Adrenal gland (tissue), 19 donors: ENCODE measurements at places on chromosomes 16 and 17. TPM values are rescaled to one million over a fixed set of nuclear protein-coding genes. Genes with fewer than 3 reads are reported as not detected.

DNA sequence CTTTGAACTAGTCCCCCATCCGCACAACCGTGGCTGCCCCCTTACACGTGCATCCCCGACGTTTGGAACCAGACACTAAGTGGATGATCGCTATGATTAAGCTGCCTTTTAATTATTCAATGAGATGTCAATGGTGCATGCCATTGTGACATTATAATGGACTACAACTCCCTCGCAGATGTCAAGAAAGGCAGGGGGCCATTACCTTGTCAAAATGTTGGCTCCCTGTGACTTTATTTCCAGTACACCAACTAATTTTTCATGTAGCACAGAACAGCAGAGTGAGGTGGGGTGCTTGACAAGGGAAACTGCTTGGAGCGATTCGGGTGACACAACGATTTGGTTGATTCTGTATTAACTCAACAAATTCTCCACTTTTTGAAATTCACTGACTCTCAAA is 26.5 kb downstream of the ASIC2 start:
- DNase-seq = no peak

DNA sequence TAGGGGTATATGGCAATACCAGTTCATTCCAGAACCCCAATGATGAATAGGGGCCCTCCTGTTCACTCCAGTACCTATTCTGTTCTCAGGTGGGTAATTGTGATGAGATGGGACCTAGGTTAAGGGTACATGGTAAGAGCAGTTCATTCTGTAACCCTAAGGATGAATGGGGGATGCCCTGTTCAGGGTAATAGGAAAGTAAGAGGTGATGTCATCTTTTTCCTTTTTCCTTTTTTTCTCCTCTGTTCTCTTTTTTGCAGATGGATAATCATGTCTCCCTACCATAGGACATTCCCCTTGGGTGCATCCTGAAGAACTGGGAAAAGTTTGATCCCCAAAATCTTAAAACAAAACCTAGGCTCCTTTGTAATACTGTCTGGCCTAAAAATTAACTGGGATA is 25.0 kb upstream of the SLC6A2 start:
- no peak for DNase-seq

GRCh38 chr17:60358606-60359225 is 33.2 kb downstream of the USP32 start:
- no peak for DNase-seq

Gene CD79B
- 4.5 TPM for total RNA-seq

DNA sequence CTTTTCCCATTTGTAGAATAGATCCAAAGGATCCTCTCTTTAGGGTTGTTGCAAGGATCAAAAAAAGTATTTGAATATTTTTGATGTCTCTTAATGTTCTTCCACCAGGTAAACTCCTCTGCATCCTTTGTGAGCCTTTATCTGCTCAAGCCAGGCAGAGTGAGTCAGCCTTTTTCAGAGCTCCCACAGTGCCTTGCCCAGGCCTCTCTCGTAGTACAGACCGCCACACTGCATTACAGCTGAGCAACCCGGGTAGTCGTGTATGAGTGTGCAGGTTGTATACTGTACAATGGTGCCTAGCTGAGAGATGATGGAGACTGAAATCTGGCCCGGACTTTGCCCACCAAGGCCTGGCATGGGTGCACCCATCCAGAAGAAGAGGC is 20.9 kb downstream of the RHBDL3 start:
- no peak for DNase-seq

GRCh38 chr16:88003316-88003715 is 52.1 kb downstream of the BANP start:
- no peak for DNase-seq
